ENCODE measurements at places on chromosomes 2 and 18.
A peak's percentile ranks its signal among the peaks of the same experiment; 100 is the strongest.

DNA sequence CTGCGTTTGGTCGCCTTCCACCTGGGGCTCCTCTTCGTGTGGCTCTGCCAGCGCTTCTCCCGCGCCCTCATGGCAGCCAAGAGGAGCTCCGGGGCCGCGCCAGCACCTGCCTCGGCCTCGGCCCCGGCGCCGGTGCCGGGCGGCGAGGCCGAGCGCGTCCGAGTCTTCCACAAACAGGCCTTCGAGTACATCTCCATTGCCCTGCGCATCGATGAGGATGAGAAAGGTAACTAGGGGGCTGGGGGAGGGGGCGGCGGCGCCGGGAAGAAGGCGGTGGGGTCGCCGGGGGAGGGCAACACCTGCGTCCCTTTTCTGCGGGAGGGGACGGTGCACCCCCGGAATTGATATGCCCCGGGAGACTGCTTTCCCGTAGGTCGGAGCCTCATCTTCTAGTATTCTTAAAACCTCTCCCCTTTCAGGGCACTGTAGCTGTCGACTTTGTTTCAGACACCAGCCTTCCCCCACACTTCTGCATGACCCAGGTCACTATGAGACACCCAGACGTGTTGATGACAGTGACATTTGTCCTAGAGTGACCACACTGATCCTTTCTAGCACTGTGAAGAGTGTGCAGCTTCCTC, 755 bp downstream of the SPAST start:
- no peak for DNase-seq

DNA sequence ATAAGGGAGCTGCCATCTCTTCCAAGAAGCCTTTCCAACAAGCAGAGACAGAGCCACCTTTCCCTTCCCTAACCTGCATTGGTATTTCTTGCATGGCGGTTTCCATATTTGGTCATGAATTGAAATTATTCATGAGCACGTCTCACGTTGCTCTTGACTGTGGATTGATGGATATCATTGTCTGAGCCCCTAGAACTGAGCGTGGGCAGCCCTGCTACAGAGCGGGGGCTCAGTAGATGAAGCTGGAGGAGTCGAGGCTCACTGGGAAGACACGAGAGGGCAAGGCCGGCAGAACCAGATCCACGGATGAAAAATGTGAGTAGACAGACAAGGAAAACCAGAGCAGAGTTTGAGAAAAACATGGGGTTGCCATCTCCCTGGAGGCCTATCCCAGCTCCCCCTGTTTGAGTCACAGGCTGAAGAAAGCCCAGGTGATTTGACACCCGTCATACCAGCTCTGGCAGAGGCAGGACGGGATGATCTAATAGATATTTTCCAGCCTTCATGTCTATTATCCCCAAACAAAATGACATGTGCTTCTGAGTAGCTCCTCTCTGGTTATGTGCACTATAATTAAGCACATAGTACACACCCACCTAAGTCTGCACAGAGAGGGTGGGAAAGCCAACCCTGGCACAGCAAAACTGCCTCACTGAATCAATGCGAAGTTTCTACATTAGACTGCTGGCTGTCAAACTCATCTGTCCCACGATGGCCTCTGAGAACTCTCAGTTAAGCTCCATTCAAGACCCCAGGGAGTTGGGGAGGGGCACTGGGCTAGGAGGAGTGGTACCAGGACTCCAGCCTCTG, 363.5 kb upstream of the KLHL29 start:
- DNase-seq = no peak

GRCh38 chr2:26848336-26849055, 564 bp downstream of the DPYSL5 start:
- no peak for DNase-seq

DNA sequence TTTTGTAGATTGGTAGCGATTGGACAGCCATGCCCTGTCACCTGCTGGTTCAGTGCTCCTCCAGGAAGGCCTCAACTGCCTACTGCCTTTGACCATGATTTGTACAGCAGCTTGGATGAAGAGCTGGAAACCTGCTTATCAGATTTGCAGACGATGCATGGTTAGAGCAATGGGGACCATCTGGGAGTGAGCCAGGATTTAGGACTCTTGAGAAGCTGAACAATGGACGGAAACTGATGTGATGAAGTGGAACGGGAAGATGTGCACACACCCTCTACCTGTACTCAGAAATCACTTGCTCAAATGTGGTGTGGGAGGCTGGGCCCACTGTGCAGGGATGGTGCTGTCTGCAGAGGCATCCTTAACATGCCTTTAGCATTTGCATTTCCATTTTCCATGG, 57.2 kb downstream of the NCK2 start:
- no peak for DNase-seq

- no peak for DNase-seq
These were observed 16.8 kb upstream of the TMEM131 start for GRCh38 chr2:98012561-98012991.

DNA sequence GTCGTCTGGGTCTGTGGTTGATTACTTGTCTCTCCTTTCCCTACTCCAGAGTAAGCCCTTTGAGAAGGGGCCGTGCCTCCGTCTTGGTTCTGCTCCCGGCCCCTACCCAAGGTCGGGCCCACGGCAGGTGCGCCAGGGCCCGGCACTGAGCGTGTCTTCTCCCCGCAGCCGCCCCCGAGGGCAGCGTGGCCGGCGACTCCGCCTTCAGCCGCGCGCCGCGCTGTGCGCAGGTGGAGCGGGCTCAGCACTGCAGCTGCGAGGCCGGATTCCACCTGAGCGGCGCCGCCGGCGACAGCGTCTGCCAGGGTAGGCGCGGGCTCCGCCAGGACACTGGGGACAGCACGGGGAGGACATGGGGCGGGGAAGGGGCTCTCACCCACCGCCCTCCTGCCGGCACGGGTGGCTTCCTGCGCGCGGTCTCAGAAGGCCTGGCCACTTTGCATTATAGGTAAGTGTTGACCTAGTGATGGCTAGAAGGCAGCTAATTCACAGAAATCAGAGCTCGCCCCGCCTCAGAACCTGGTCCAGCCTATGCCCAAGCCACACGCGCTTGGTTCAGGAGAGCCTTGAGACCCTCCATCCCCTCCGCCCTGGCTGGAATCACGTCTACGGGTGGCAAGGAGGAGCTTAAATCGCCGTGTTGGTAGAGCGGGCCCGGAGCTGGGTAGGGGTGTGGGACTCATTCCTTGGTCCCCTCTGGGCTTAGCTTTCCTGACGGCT, 43.5 kb downstream of the FBLN7 start:
- peak; percentile 37 for DNase-seq

GRCh38 chr2:217785544-217786045, 217.2 kb downstream of the TNS1 start:
- DNase-seq = peak; percentile 30

DNA sequence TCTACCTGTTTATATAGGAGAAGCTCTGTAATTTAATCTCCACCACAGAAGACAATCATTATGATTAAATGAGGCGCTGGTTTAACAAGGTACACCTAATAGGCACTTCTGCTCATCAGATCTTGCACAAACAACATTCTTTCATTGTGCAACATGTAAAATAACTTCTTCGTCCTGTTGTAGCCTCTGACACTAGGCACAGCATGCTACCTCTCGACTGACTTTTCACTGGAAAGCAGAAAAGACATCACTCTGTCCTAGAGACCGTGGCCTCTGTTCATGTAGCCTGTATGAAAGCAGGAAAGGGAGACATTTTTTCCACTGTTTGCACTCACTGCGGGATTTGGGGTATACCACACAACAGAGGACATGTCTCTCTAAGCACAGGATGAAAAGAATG, 316.5 kb downstream of the IRS1 start:
- no peak for DNase-seq

DNA sequence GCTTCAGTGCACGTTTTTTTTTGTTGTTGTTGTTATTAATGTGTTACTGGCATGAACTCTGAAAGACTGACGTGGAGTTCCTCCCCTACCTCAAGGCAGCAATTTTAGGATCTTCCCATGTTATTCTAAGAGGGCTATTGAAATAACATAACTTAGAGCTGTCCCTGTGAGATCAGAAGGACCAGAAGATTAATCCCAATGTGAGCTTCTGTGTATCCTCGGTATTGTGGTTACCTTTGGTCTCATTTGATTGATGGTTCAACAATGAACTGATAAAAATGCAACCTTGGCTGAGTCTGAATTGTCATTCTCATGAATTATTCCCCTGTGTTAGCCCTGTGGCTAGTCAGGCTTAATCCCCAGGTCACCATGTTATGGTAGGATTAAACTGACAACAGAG, 394.1 kb downstream of the TRIB2 start:
- no peak for DNase-seq

DNA sequence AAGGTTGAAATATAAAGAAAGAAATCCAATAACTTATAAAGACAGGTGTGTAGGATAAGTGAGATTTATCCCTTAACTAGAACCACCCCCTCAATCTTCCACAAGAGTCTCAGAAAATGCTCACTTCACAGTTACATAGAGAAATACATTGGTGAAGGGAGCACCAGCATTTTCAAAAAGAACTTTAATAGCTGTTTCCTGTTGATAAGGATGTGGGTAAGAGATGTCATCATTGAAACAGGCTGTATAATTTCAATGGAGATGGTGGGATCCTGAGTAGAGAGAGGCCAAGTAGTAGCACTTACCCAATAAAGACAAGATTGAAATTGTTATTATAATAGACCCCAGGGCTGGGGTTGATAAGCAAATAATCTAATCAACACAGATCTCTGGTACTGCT, 162.2 kb upstream of the TACR1 start:
- DNase-seq = no peak

- DNase-seq = no peak
These were observed 45.6 kb downstream of the TWIST2 start for GRCh38 chr2:238893349-238894000.

DNA sequence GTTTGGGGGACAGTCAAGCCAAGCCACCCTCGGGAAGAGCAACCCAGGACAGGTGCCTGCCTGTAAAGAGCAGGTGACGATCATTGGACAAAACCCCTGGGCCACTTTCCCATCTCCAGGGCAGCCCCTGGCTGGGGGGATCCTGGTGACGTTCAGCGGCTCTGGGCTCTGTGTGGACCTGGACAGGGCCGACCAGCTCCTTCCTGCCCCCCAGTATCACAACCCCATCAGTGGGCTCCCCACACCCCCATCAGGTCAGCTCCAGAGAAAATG, 57.3 kb upstream of the ASAP2 start:
- no peak for DNase-seq

GRCh38 chr2:226187616-226188015, 612.0 kb downstream of the IRS1 start:
- DNase-seq = no peak

DNA sequence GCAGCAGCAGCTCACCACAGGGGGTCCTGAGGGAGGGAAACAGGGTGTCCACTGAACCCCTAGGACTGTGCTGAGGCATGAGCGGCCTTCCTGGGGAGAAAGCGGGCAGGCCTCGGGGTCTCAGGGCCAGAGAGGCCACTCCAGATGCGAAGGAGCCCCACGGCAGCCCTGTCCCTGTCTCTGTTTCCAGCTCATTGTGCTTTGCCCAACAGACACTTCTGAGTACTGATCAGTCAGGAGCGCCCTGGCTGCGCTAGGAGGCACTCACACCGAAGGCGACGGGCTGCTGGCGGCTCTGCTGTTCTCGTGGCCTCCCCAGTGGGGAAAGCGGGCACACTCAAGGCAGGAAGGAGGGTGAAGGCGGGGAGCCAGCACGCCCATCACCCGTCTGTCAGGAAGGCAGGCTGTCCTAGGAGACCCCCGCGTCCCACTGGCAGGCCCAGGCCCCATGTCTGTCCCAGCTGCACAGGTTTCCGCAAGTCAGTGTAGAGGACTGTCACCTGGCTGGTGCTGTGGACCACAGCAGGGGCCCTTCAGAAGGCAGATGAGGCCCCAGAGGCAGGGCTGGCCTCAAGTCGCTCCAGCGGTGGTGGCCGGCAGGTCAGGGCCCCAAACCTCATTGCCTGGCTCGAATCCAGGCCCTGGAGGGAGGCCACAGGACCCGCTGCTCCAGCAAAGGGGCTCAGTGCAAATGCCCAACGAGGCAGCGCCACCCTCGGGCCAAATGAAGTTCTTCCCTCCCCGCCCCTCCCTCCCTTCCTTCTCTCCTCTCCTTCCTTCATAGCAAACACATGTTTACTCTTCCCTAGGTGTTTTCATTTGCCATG, 6.8 kb downstream of the ESPNL start:
- DNase-seq = no peak

DNA sequence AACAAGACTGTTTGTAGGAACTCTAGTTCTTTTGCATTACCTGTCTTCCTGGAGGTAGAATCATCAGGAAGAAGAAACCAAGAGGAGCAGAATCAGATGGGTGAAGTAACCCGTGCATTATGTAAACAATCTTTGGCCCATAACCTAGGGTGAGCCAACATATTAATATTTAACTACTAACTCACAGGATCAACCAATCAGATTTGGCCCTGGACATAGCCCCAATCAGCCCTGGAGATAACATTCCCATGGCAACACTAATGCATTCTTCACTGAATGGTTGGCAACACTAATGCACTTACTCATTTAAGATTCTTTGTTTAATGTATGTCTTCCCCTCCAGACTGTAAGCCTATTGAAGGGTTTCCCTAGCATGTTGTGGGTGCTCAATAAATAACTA, 72.0 kb upstream of the CTAGE1 start:
- no peak for DNase-seq

GRCh38 chr18:29226213-29226612, 1049.3 kb upstream of the CDH2 start:
- no peak for DNase-seq

GRCh38 chr2:27498975-27499374, 2.3 kb downstream of the GCKR start:
- no peak for DNase-seq

DNA sequence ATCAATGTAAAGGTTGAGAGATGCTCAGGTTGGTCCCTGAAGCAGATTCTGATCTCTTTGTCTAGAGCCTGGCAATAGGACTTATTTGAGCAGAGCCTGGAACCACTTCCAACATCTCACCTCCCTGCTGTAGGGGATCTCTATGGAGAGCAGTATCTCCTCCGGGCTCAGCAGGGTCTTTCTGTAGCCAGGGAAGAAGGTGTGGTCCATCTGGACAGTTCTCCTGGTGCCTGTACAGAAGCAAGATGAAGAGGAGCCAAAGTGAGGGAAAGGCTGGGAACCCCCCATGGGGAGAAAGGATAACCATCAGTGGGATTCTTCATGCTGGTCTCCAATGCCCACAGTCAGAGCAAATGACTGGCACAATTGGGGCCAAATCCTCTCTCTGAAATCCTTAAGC, 34.8 kb downstream of the XDH start:
- DNase-seq = no peak

- no peak for DNase-seq
These were observed 53.3 kb downstream of the DTNB start for GRCh38 chr2:25620077-25620476.

DNA sequence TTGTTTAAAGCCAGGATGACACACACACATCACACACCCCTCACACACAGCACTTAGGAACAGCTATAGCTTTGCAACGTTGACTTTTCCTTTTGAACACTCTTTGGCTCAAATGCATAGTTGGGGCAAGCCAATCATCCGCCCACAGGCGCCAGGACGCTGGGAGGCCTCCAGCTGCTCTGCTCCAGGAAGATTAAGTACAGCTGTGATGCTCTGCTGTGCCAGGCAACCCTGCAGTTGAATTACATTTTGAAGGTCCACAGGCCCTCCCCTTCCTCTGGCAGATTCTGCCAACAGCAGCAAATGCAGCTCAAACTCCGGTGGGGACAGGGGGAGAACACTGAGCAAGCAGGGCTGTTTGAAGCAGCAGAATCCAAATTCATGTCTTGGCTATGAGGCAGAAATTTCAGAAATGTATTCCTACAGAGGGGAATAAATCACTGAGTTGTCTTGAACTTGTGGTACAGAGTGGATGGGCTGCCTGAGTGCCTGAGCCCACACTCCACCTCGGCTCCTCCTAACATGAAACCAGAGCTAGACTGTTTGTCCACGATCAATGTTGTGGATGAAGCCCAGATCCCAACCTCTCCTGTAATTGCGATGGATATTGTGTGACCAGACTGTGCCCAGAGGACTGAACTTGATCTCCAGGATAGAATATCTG, 86.5 kb upstream of the PPP1CB start:
- DNase-seq = no peak
